ENCODE measurements at places on chromosomes 2 and 18.

DNA sequence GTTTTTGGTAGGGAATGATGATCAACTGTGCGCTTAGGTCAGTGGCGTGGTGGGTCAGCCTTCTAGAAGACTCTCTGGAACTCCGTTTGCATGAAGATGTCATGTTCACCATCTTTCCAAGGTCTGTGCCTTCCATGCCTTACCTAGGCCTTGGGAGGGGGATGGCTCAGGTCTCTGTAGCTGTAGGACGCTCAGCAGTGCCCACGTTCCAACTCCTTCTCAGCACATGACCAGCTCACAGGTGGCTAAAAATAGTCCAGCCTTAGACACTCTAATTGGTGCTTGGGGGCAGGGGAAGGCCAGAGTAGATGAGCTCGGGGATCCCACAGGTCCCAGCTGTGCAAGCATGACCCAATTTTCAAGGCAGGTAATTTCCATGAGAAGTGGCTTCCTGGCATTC, 42.3 kb upstream of the TEX51 start:
- DNase-seq: no peak

- peak; percentile 43 for DNase-seq
Observed at GRCh38 chr2:157777427-157777826, 98.7 kb downstream of the ACVR1 start.

- DNase-seq: no peak
Observed at GRCh38 chr2:216829533-216829932, 30.3 kb downstream of the TNP1 start.

DNA sequence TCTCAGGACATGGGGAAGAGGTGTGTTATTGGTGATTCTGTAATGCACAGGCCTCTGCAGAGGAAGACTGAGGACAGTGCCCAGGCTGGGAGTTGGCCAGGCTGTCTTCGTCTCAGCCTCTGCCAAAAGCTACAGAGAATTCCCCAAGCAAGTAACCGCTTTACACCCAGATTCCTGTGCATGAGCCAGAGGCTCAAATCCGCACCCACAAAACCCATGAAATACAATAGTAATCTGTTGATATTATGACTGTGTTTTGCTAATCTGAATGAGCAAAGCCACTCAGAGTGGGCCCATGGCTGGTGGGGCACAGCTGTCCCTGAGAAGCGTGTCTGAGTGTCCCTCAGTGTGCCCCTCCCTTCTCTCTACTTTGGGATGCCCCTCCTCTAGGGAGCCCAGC, 149.5 kb upstream of the PXDN start:
- no peak for DNase-seq

DNA sequence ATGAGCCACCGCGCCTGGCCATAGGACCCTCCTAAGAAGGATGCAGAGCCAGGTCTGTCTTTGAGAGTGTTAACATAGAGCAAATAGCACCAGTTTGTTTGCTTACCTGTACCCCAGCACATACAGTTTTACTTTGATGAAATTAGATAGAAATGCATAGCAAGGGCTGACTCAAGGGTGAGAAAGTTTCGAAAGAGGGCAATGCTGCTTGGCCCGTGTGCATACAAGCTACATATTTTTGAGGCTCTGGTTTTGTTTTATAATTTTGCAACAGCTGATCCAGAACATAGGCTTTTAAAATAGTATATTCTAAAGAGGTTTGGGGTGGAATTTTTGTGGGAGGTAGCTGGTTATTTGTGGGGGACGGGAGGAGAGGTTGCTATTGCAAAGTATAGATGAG, 151.7 kb downstream of the MCFD2 start:
- no peak for DNase-seq

GRCh38 chr2:37738266-37738885, 66.9 kb upstream of the CDC42EP3 start:
- DNase-seq: no peak

GRCh38 chr2:145638675-145639074, 1118.8 kb upstream of the ZEB2 start:
- DNase-seq: no peak

DNA sequence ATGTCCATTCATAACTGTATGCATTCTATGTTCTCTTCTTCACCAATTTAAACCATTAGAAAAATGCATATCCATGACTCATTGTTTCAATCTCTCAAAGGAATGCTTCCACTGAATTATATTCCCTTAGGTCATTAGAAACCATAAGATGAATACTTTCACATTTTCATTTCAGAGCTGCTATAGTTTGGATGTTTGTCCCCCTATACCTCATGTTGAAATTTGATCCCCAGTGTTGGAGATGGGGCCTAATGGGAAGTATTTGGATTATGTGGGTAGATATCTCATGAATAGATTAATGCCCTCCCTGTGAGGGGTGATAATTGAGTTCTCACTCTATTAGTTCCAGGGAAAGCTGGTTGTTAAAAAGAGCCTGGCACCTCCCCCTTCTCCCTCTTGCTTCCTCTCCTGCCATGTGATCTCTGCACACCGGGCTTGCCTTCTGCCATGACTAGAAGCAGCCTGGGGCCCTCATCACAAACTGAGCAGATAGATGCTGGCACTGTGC, 35.7 kb downstream of the THUMPD2 start:
- DNase-seq: no peak

DNA sequence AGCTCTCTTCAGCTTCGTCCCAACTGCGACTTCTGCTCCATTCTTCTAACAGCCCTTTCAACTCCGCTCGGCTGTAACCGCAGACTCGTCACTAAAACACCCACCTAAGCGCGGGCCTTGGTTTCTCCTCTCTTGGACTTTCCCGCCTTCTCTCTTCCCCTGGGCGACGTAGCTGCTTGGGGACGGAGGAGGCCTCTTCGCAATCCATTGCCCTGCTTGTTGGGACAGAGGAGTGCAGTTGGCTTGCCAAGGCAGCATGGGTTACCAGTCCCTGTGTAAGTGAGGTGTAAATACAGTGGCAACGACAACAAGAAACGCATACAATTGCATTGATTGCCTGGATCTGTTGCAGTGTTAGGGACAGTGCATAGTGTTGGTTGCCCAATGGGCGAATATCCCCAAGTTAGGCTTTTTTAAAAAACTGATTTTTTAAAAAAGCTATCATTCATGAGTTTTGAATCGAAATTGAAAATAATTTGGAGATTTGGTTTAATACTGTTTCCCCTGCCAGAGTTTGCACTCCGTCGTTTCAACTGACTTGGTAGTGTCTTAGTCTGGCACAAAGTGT, 484 bp upstream of the DARS1 start:
- peak; percentile 69 for DNase-seq

DNA sequence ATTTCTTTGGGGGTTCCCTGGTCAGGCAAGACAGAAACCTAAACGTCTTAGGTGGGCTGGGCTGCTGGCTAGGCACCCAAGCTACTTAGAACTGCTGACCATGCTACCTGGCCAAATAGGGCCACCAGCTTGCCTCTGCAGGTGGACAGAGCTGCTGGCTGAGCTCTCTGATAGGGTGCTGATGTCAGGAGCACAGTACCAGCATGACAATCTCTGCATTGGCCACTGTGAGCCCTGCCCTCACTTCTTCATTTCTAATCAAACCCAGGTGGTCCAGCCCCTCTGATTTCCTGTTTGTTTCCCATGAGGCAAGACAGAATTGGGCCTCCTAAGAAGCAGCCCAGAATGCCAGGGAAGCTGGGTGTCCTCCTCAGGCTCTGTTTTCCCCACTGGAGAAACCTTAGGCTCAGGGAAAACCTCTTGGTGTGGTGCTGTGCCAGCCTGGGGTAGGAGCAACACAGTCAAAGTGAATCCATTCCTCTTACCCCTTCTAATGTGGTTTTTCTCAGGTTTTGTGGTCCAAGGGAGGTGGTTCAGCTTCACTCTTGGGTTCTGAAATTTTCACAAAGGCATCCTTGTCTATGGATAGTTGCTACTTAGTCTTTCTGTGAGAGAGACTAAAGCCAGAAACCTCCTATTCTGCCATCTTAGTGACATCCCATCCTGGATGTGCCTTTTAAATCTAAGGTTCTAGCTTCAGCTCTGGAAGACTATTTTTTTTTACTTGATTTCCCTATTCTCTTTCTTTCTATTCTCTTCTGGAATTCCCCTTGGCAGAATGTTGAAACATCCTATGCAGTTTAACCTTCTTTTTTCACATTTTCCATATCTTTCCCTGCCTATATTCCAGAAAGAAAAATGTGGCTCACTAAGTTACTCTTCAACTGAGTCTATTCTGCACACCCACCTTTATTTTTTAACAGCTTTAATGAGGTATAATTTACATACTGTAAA, 15.2 kb downstream of the SP100 start:
- no peak for DNase-seq

- no peak for DNase-seq
Observed at GRCh38 chr2:37767046-37767445, 95.6 kb upstream of the CDC42EP3 start.

- DNase-seq: no peak
Observed at GRCh38 chr2:118861731-118862130, 14.3 kb upstream of the EN1 start.

DNA sequence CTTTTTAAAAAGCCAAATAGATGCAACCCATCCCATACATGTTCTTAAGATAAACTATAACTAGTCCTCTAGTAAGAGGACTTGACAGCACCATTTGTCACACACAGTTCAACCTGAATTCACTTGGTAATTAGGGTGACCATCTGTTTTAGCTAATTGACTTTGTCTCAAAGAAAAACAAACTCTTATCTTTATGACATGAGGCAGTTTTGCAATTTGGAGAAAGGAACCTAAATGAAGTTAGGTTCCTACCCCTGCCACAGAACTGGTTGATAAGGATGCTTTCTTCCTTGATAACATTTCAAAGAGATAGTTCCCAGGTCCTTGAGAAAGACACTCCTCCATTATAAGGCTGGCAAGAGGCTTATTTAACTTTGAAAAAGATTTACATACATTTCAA, 57.4 kb upstream of the LRRTM1 start:
- no peak for DNase-seq
